GM23248 (cell line): ENCODE measurements at places on chromosomes 16 and 17.
A peak's percentile ranks its signal among the peaks of the same experiment; 100 is the strongest.

- no peak overlapping the region for H3K4me3 ChIP-seq
- no peak for DNase-seq
- H3K36me3 ChIP-seq, result no peaks in the 10 kb centered on the region
- no peak overlapping the region for H3K27ac ChIP-seq
Observed at GRCh38 chr17:27518545-27519521, 62.6 kb downstream of the KSR1 start.

DNA sequence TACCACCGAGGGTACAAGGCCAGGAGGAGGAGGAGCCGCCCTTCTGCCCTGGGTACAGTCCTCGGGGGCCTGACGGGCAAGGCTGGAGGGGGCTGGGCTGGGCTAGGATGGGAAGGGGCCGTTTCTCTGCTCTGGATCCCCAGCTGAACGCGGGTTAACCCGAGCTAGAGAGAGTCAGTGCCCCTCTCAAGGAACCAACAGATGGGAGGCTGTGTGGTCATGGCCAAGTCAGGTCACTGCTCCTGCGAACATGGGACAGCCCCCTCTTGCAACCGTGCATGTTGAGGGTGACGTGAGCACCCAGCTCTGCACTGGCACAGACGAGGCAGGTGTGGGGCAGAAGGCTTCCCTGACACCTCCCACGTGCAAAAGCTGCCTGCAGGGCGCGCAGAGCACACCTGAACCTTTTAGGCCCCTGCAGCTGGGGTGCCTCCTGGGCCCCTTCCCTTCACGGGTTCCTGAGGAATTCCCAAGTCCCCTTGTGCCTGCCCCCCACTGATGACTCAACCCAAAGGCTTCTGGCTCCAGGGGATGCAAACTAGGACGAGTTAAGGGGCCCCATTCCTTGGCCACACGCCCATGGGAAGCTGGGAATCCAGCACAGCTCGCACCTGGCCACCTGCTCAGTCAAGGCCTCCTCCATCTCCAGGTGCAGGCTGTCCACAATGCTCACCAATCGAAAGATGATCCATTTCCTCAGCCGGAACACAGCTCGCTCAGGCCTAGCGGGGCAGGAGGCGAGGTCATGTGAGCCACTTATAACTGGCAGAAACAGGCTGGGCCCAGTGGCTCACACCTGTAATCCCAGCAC is 6.3 kb downstream of the MYBBP1A start:
- no peaks in the 10 kb centered on the region for H3K27me3 ChIP-seq
- no peak for DNase-seq
- H3K27ac ChIP-seq, result no peak overlapping the region
- no peak overlapping the region for H3K4me3 ChIP-seq

GRCh38 chr17:78089576-78090281 is 38.8 kb downstream of the TMC6 start:
- DNase-seq, result no peak
- peaks cover 33% of the 10 kb centered on the region for H3K36me3 ChIP-seq
- no peaks in the 10 kb centered on the region for H3K27me3 ChIP-seq
- H3K27ac ChIP-seq, result no peak overlapping the region
- no peak overlapping the region for H3K4me3 ChIP-seq

GRCh38 chr16:70512456-70512855 is 10.9 kb downstream of the COG4 start:
- H3K27ac ChIP-seq, result peak overlapping the region; percentile 70
- H3K4me1 ChIP-seq, result peaks cover 14% of the 10 kb centered on the region
- H3K27me3 ChIP-seq, result no peaks in the 10 kb centered on the region
- H3K4me3 ChIP-seq, result no peak overlapping the region
